ENCODE measurements at places on chromosomes 13 and 19. TPM values are rescaled to one million over a fixed set of nuclear protein-coding genes. Genes with fewer than 3 reads are reported as not detected.
A peak's percentile ranks its signal among the peaks of the same experiment; 100 is the strongest.

GRCh38 chr19:49020931-49021895 is 2.9 kb downstream of the CGB3 start:
- H3K4me1 ChIP-seq = no peaks in the 10 kb centered on the region
- no peaks in the 10 kb centered on the region for H3K36me3 ChIP-seq
- no peaks in the 10 kb centered on the region for H3K27me3 ChIP-seq
- no peak overlapping the region for H3K4me3 ChIP-seq
- H3K27ac ChIP-seq = no peak overlapping the region

TPTE2 gene
- not detected for total RNA-seq

GRK1 gene
- total RNA-seq = not detected

- H3K36me3 ChIP-seq = no peaks in the 10 kb centered on the region
- no peak overlapping the region for H3K4me3 ChIP-seq
- H3K4me1 ChIP-seq = no peaks in the 10 kb centered on the region
- DNase-seq = no peak
- H3K27ac ChIP-seq = no peak overlapping the region
Observed at GRCh38 chr13:39224671-39225240, 186.5 kb downstream of the NHLRC3 start.

- H3K27me3 ChIP-seq = no peaks in the 10 kb centered on the region
- H3K36me3 ChIP-seq = no peaks in the 10 kb centered on the region
- peaks cover 41% of the 10 kb centered on the region for H3K4me1 ChIP-seq
- H3K4me3 ChIP-seq = peak overlapping the region; percentile 67
Observed at GRCh38 chr19:6800991-6801484, 28.5 kb downstream of the VAV1 start.

DNA sequence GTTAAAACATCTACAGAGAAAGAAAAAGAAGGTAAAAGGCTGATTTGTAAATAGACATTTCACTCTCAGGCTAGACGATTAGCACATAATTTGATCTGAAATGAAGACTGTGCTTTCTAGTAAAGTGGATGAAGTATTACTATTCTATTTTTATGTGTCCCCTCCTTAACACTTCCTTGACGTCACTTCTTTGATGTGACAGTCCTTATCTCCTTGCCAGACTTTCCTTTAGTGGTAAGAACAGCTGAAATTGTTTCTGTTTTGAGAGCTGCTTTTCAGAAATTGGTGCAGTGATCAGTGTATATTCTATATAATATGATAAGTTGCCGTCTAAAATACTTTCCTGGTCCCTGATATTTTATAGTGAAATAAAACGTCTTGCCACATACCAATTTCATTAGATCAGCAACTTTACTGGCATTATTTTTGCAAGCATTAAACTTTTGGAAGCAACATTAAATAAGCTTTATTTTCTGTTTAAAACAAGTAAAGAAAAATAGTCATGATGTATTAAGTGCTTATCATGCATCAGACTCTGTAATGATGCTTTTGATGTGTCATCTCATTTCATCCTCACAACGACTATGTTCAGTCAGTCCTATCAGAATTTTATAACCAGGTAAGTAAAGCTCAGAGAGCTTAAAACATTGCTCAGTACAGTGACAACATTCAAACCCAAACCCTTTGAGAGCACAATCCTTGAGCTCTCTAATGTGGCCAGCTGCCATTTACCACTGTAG is 210.3 kb upstream of the PCDH9 start:
- no peak overlapping the region for H3K27ac ChIP-seq
- no peak overlapping the region for H3K4me3 ChIP-seq
- no peaks in the 10 kb centered on the region for H3K4me1 ChIP-seq
- DNase-seq = no peak

DNA sequence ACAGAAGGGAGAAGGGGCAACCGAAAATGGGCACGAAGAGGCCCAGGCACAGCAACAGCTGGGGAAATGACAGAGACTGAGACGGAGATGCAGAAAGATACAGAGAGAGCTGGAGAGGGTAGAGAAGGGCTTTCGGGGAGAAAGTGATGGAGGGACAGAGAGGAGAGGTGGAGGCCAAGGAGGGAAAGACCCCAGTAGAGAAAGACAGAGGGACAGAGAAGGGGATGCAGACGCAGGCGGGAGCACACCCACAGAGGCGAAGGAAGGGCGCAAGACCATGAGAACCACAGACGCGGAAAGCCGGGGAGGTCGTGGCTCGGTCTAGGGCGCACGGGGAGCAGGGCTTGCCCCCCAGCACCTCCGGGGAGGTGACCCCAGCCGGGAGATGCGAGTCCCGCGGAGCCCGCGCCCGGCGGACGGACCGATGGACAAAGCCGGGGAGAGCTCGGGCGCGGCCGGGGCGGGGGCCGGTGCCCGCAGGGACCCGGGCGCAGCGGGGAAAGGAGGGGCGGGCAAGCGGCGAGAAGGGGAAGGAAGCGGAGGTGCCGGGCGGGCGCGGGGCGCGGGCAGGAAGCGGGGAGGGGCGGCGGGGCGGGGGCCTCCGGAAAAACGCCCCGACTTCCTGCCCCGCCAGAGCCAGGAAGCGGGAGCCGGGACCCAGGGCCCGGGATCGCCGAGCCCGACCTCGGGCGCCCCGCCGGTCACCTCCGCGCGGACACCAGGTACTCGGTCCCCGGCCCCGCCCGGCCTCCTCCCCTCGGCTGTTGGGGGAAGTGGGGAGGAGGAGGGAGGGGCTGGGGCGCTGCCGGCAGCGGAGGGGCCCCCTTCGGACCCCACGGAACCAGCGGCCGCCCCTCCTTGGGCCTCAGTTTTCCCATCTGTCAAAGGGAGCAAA is at the start of gene ARHGEF1:
ARHGEF1 (plus strand) TSS at position 617 of the 895 bp plus-strand sequence. CDS start 4,899 bp downstream, outside the sequence.
- peaks cover 40% of the 10 kb centered on the region for H3K4me1 ChIP-seq
- peak within 1 kb of the TSS; percentile 84 for H3K27ac ChIP-seq
- DNase-seq = peak; percentile 66
- H3K27me3 ChIP-seq = no peaks in the 10 kb centered on the region

LYPD5 gene
- total RNA-seq = 0.67 TPM

GRCh38 chr19:47156861-47157430 is 26.3 kb downstream of the SAE1 start:
- peaks cover 65% of the 10 kb centered on the region for H3K4me1 ChIP-seq
- peak overlapping the region; percentile 66 for H3K27ac ChIP-seq
- peak overlapping the region; percentile 55 for H3K4me3 ChIP-seq

- no peak overlapping the region for H3K4me3 ChIP-seq
- H3K27ac ChIP-seq = no peak overlapping the region
- DNase-seq = no peak
- H3K4me1 ChIP-seq = no peaks in the 10 kb centered on the region
- no peaks in the 10 kb centered on the region for H3K36me3 ChIP-seq
Observed at GRCh38 chr19:45056831-45057230, 18.0 kb downstream of the CLASRP start.

- no peaks in the 10 kb centered on the region for H3K4me1 ChIP-seq
- no peak overlapping the region for H3K4me3 ChIP-seq
- no peaks in the 10 kb centered on the region for H3K27me3 ChIP-seq
- DNase-seq = no peak
- no peaks in the 10 kb centered on the region for H3K36me3 ChIP-seq
Observed at GRCh38 chr13:57665481-57665880, 33.9 kb downstream of the PCDH17 start.

DNA sequence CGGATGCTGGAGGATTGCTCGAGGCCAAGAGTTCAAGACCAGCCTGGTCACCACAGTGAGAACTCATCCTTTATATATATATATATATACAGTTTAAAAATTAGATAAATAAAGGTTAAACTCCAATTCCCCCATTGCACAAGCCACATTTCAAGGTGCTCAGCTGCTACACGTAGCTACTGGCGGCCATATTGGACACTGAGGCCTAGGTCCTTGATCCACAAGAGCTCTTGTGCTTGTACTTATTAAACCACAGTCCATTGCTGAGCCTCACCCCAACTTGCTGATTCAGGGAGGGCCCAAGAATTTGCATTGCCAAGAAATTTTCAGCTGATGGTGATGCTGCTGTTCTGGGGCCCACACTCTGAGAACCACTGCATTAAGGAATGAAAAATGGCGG is 9.6 kb downstream of the TTC9B start:
- no peak overlapping the region for H3K4me3 ChIP-seq
- no peaks in the 10 kb centered on the region for H3K4me1 ChIP-seq
- H3K36me3 ChIP-seq = peaks cover 26% of the 10 kb centered on the region
- H3K27me3 ChIP-seq = no peaks in the 10 kb centered on the region
- DNase-seq = no peak

DNA sequence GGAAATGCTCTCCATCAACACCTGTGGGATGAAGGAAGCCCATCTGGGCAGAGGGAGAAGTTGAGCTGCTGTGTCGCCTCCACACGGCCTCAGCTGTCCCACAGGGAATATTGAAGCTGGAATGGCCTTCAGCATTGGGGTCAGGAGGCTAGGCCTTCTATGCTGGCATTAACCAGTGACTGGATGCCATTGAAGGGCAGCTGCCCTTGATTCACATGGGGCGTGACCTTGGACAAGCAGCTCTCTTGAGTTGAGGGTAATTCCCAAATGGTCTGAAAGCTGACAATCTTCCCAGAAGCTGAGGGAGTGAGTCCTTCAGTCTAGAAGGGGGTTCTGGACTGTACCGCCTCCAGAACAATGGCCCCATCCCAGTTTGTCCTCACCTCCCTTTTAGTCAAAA is 6.7 kb downstream of the BCL3 start:
- peak overlapping the region; percentile 97 for H3K27ac ChIP-seq
- no peaks in the 10 kb centered on the region for H3K36me3 ChIP-seq
- no peaks in the 10 kb centered on the region for H3K27me3 ChIP-seq
- peak overlapping the region; percentile 81 for H3K4me3 ChIP-seq

GRCh38 chr19:51628153-51628939 is 1.9 kb downstream of the SIGLEC5 start:
- H3K27ac ChIP-seq = no peak overlapping the region
- H3K27me3 ChIP-seq = no peaks in the 10 kb centered on the region
- H3K4me3 ChIP-seq = no peak overlapping the region
- H3K36me3 ChIP-seq = no peaks in the 10 kb centered on the region
- H3K4me1 ChIP-seq = no peaks in the 10 kb centered on the region
